HepG2 (cell line): ENCODE measurements at places on chromosomes 11 and 22. TPM values are rescaled to one million over a fixed set of nuclear protein-coding genes. Genes with fewer than 3 reads are reported as not detected.

TBCEL gene
- polyA plus RNA-seq: 5.3 and 6.1 TPM in 2 replicates

ACRV1 gene
- polyA plus RNA-seq: 0.09 TPM in 1 of 2 replicates, not detected in the other

DNA sequence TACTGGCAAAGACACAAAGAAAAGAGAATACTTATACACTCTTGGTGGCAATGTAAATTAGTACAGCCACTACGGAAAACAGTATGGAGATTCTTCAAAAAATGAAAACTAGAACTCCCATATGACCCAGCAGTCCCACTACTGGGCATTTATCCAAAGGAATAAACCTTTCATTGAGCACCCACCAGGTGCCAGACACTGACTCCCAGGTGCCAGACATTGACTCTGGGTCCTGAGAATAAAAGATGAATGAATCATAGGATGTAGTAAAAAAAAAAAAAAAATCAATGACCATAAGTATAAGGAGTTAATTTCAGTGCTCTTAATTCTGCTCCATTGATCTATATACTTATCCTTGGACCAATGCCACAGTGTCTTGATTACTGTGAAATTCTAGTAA is 28.2 kb downstream of the HEPHL1 start:
- H3K36me3 ChIP-seq: no peaks in the 10 kb centered on the region
- H3K27me3 ChIP-seq: no peaks in the 10 kb centered on the region
- H3K4me1 ChIP-seq: no peaks in the 10 kb centered on the region
- H3K4me3 ChIP-seq: no peak overlapping the region

GRCh38 chr11:94519478-94520084 is 7.3 kb downstream of the C11orf97 start:
- no peaks in the 10 kb centered on the region for H3K36me3 ChIP-seq
- H3K4me1 ChIP-seq: peaks cover 23% of the 10 kb centered on the region
- no peak overlapping the region for H3K27ac ChIP-seq
- DNase-seq: no peak

GRCh38 chr11:3738241-3738640 is 59.1 kb downstream of the NUP98 start:
- no peak overlapping the region for H3K4me3 ChIP-seq
- H3K36me3 ChIP-seq: peaks cover 11% of the 10 kb centered on the region
- H3K27me3 ChIP-seq: no peaks in the 10 kb centered on the region

GRCh38 chr11:1870721-1871466 is 18.0 kb downstream of the LSP1 start:
- H3K4me3 ChIP-seq: no peak overlapping the region
- H3K36me3 ChIP-seq: no peaks in the 10 kb centered on the region
- no peak for DNase-seq
- no peaks in the 10 kb centered on the region for H3K4me1 ChIP-seq
- no peak overlapping the region for H3K27ac ChIP-seq

DNA sequence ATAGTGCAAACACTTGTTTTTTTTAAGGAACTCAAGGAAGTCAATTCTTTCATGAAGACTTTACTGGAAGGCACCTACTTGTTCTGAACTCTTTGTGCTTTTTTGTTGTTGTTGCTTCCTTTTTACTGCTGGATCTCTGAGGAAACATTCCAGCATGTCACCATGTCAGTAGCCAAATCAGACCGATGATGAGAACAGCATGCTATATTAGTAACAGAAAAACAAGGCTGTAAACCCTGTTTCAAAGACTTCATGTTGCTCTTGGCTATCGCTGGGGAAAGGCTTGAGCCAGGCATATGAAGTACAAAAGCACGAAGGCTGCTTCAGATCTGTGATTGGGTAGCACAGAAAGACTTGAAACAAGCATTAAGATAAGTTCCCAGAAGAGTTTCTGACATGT is 125.6 kb upstream of the SLC5A12 start:
- H3K27me3 ChIP-seq: no peaks in the 10 kb centered on the region
- DNase-seq: no peak
- H3K27ac ChIP-seq: no peak overlapping the region
- H3K4me1 ChIP-seq: no peaks in the 10 kb centered on the region
- H3K4me3 ChIP-seq: no peak overlapping the region

DNA sequence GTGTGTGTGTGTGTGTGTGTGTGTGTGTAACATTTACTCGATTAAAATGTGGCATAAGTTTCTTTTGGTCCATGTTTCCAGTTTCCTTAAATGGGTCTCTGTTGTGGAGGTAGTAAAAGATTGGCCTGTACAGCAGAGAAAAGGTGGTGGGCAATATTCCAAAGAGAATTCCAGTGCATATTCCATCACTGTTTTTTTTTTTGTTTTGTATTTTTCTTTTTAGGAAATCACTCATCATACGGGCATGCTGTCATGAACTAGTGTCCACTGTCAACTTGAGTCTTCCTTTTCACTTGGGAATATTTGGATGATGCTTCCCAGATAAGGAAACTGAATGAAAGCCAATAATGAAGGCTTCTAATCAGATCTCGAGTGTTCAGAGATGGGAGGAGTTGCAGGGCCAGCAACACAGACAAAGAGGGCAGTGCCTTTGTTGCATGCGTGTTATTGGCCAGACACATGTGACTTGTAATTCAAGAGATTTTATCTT is 95.2 kb upstream of the PDGFD start:
- no peak overlapping the region for H3K4me3 ChIP-seq
- DNase-seq: no peak
- H3K27ac ChIP-seq: no peak overlapping the region
- H3K27me3 ChIP-seq: no peaks in the 10 kb centered on the region

DNA sequence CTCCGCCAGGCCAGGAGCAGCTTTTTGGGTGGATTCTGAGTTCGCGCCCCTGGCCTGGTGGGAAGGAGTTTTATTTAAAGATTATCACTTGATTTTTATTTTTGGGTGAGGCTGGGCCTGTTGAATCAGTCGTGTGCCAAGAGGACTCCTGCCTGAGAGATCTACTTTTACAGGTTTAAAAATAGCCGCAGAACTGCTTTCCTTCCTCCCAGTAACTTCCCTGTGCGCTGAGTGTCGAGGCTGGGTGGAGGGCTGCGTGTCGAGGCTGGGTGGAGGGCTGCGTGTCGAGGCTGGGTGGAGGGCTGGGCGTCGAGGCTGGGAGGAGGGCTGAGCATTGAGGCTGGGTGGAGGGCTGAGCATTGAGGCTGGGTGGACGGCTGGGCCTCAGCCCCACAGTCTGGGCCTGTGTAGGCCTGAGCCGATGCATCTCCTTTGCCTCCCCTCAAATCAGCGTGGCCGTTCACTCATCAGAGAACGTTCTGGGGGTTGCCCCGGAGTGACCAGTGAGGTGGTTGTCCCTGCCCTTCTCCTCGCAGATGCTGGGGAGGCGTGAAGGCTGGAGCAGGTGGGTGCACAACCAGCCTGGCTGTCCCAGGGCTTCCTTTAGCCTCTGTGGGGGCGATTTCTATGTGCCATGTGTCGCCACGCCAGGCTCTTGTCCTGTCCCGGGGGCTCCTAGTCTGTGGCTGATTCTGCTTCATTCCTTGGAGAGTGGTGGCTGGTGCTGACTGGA is 30.1 kb downstream of the GRAMD4 start:
- no peaks in the 10 kb centered on the region for H3K36me3 ChIP-seq
- H3K27ac ChIP-seq: no peak overlapping the region
- H3K4me1 ChIP-seq: peaks cover 70% of the 10 kb centered on the region

- peaks cover 14% of the 10 kb centered on the region; the same call in 1 of the 2 replicates for H3K27me3 ChIP-seq
- no peak overlapping the region for H3K4me3 ChIP-seq
- H3K36me3 ChIP-seq: no peaks in the 10 kb centered on the region
Observed at GRCh38 chr11:3095712-3096361, 38.6 kb upstream of the CARS1 start.

- no peak overlapping the region for H3K27ac ChIP-seq
- DNase-seq: no peak
Observed at GRCh38 chr11:110431674-110432073, 1.9 kb downstream of the FDX1 start.

DNA sequence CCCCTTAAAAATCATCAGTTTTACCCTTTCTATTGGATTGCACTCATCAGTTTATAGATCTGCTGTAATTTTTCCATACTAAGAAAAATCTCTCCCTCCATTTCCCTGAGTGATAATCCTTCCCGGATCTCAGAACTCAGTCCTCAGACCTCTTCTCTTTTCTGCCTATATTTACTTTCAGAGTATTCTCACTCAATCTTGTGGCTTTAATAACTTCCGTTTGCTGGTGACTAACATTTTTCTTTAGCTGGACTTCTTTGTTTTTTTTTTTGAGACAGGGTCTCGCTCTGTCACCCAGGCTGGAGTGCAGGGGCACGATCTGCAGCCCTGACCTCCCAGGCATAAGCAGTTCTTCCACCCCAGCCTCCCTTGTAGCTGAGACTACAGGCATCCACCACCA is 10.4 kb downstream of the ATXN10 start:
- no peak overlapping the region for H3K27ac ChIP-seq
- peaks cover 15% of the 10 kb centered on the region for H3K4me1 ChIP-seq
- H3K4me3 ChIP-seq: no peak overlapping the region
